ENCODE measurements at places on chromosomes 13 and 19. TPM values are rescaled to one million over a fixed set of nuclear protein-coding genes. Genes with fewer than 3 reads are reported as not detected.

The CLEC4G gene
- total RNA-seq: not detected

The NKPD1 gene
- 0.26 TPM for total RNA-seq

DNA sequence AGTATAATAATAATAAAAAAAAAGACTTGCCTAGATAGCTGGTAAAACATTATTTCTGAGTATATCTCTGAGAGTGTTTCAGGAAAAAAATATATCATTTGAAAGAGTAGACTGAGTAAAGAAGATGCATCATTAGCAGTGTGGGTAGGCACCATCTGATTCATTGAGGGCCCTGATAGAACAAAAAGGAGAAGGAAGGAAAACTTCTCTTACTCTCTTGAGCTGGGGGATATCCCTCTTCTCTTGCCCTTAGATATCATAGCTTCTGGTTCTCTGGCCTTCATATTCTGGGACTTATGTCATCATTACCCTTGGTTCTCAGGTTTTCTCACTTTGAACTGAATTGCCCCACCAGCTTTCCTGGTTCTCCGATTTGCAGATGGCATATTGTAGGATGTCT is 177.6 kb upstream of the EDNRB start:
- no peaks in the 10 kb centered on the region for H3K36me3 ChIP-seq
- no peak overlapping the region for H3K27ac ChIP-seq
- no peaks in the 10 kb centered on the region for H3K4me1 ChIP-seq
- no peak for DNase-seq
- no peaks in the 10 kb centered on the region for H3K27me3 ChIP-seq
- no peak overlapping the region for H3K4me3 ChIP-seq

DNA sequence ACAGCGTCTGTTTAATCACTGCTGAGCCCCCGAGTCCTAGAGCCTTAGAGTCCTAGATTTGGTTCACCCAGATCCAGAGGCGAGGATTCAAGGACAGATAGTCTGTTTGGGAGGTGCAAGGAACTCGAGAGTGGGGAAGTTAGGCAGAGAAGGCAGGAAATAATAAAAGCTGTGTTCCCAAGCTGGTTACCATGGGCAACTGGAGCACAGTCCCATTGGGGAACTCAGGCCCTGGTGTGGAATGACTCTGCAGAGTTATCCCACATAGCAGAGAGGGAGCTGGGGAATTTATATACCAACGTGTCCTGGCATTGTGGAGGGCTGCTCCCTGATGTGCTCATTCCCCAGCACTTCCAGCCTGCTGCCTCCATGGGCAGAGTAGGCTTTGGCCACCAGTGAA is 9.7 kb downstream of the IGSF23 start:
- no peaks in the 10 kb centered on the region for H3K36me3 ChIP-seq
- DNase-seq: peak; percentile 35
- H3K27me3 ChIP-seq: no peaks in the 10 kb centered on the region
- no peak overlapping the region for H3K27ac ChIP-seq
- H3K4me3 ChIP-seq: no peak overlapping the region

The MCEMP1 gene
- not detected for total RNA-seq

GRCh38 chr19:5978606-5979552 is 939 bp upstream of the RANBP3 start:
- peak overlapping the region; percentile 68 for H3K4me3 ChIP-seq
- DNase-seq: no peak
- peak overlapping the region; percentile 65 for H3K27ac ChIP-seq
- H3K36me3 ChIP-seq: peaks cover under 1% of the 10 kb centered on the region

The PSG7 gene
- not detected for total RNA-seq

The KCNRG gene
- 7.7 TPM for total RNA-seq

DNA sequence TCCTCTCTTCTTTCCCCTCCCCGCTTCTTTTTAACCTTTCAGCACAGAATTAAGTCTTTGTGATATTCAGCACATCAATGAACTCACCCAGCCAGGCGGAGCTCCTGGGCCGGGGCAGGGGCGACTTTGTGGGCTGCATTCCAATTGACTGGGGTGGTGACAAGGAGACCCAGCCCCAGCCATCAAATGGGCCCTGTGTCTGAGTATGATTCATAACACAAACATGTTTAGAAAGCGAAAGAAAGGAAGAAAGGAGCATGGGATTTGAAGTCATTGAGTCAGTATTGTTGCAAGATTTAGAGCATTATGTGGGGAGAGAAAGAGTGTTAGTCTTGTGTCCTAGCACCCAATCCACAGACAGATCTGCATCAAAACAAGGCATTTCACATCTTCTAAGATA is 185.3 kb downstream of the LHFPL6 start:
- no peaks in the 10 kb centered on the region for H3K27me3 ChIP-seq
- DNase-seq: peak; percentile 66
- H3K4me3 ChIP-seq: no peak overlapping the region

- peaks cover 4% of the 10 kb centered on the region for H3K4me1 ChIP-seq
- H3K4me3 ChIP-seq: no peak overlapping the region
- DNase-seq: no peak
Observed at GRCh38 chr19:3575260-3575741, 2.6 kb downstream of the HMG20B start.

The OR4F17 gene
- not detected for total RNA-seq

GRCh38 chr13:29716493-29716892 is 121.0 kb upstream of the SLC7A1 start:
- no peak for DNase-seq
- H3K27ac ChIP-seq: no peak overlapping the region
- H3K4me1 ChIP-seq: no peaks in the 10 kb centered on the region
- no peak overlapping the region for H3K4me3 ChIP-seq
- H3K27me3 ChIP-seq: peaks cover 7% of the 10 kb centered on the region
- no peaks in the 10 kb centered on the region for H3K36me3 ChIP-seq

DNA sequence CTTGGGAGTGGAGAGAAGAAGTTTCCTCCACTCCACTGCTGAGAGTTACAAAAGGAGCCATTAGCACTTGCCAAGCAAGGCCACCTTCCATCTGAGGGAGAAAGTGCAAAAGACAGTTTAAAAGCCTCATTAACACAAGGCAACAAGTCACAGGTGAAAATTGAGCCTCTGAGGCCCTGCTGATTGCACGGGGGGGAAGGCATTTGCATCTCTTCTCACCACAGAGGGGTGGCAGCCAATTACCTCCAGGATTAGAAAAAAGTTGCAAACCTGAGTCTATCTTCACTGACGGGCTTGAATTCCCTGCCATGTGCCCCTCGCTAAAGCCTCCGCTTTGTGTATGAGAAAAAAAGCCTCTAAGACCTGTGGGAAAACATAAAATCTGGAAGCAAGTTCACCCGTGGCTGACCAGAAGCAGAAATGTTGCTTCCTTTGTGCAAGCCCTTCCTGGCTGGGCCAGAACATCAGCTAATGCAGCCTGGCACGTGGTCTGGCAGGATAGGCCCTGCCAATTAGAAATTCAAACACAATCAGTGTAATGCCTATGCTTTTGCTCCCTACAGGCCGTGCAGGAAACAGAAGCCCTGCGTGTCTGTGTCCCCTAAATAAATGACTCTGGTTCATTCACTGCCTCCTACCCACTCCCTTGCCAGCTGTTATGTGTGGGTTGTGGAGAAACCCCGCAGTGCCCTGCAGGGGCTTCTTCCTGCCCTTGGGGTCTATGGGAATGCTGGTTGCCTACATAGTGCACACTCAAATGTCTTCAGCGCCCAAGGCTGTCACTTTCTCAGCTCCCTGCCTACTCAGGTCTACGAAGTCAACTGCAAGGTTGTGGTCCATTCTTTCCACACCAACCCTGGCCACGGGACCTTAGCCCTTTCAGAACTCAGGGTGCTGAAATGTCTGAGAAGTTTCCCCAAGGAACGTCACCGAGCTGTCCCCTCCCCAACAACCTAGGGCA is 150.2 kb downstream of the UQCRFS1 start:
- H3K27me3 ChIP-seq: no peaks in the 10 kb centered on the region
- no peaks in the 10 kb centered on the region for H3K4me1 ChIP-seq
- no peaks in the 10 kb centered on the region for H3K36me3 ChIP-seq
- DNase-seq: no peak

DNA sequence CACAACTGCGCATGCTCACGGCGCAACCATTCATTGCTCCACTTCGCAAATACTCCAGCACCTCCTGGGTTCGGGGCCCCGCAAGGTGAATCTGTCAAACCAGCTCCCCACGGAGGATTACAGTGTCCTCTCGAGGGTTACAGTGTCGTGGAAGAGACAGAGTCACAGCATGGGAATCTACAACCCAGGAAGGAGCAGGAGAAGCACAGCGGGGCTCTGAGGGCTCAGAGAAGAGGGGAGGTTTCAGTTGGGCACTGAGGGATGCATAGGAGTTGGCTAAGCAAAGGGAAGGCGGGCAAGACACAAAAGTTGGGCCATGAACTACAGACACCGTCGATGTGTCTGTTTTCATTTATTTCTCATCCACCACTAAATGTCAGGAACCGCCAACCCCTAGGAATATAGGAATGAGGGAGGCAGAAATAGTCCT is 1.0 kb upstream of the GTF2F1 start:
- H3K27ac ChIP-seq: peak overlapping the region; percentile 94
- DNase-seq: no peak
- H3K4me1 ChIP-seq: peaks cover 5% of the 10 kb centered on the region
- H3K4me3 ChIP-seq: peak overlapping the region; percentile 87
- H3K27me3 ChIP-seq: no peaks in the 10 kb centered on the region

DNA sequence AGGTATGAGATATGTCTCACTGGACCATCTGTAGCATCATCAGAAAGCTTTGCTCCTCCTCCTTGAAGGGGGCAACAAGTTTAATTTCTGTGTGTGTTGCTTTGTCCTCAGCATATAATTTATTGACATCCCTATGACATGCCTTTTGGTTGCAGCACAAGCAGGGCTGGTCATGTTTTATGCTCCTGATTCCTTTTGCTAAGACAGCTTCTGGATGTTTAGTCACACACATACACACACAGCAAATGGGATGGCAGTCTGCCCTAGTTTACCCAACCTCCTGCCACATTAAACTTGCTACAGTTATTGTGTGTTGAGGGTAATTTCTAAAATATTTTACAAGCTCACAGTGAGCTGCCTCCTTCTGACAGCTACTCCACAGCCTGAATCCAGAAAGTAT is 217.9 kb upstream of the RXFP2 start:
- no peak overlapping the region for H3K4me3 ChIP-seq
- DNase-seq: no peak
- H3K27ac ChIP-seq: no peak overlapping the region
- no peaks in the 10 kb centered on the region for H3K4me1 ChIP-seq
- H3K36me3 ChIP-seq: no peaks in the 10 kb centered on the region

All from fibroblast of lung (primary cell).